Stimulated activated CD8-positive, alpha-beta memory T cell treated with anti-CD3 and anti-CD28 coated beads, Interleukin-4, amount 100 ng/mL, for 24 hours (primary cell): ENCODE measurements at places on chromosomes 3 and 15.

- no peak for DNase-seq
Measured at GRCh38 chr15:81410318-81410753, 36.3 kb upstream of the TMC3 start.

- no peak for DNase-seq
Measured at GRCh38 chr3:188906236-188906635, 265.5 kb upstream of the TPRG1 start.

- DNase-seq: no peak
Measured at GRCh38 chr3:127719369-127719768, 46.6 kb downstream of the ABTB1 start.

DNA sequence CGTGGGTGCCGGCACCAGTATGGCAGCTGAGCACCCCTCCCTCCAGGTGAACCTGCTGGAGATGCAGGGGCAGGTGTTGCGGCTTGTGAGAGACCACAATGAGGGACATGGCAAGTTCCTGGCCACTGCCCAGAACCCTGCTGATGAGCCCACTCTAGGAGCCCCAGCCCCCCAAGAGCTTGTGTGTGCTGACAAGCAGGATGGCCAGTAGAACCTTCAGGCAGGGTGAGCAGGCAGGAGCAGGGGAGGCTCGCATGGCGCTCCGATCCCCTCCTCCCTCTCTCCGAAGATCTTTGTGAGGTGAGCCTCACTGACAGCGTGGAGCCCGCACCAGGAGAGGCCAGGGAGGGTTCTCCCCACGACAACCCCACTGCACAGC, 29.8 kb downstream of the NGRN start:
- DNase-seq: no peak

GRCh38 chr15:33080006-33080405, 114.5 kb downstream of the FMN1 start:
- no peak for DNase-seq

- no peak for DNase-seq
Measured at GRCh38 chr3:118760585-118761290, 273.9 kb downstream of the IGSF11 start.

DNA sequence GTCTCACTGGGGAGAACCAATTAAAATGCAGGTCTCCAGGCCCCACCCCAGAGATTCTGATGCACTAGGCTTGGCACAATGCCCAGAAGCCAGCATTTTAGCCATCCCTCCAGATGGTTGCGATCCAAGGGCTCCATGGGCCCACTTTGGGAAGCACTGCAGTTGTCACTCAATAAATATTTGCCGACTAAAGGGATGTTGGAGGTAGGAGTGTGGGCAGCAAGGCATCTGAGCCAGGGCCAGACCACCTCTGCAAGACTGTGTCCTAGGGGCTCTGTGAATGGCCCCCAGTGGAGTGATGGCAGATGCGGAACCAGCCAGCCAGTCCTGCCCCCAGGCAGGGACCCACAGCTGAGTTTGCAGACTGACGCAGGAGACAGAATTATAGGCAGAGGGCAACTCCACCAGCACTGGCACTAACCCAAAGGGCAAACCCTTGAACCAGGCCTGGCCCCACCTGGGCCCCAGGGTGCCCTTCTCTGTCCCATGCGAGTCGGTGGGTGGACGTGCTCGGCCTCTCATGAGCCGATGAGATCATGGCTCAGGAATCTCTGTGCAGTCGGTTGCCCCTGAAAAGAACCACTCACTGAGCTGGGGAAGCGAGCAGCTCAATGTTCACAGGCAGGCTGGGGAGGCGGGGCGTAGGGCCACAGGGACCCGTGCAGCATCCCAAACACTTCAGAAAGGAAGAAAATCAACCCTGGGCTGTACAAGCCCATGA, 49.7 kb downstream of the SEMA5B start:
- DNase-seq: no peak

DNA sequence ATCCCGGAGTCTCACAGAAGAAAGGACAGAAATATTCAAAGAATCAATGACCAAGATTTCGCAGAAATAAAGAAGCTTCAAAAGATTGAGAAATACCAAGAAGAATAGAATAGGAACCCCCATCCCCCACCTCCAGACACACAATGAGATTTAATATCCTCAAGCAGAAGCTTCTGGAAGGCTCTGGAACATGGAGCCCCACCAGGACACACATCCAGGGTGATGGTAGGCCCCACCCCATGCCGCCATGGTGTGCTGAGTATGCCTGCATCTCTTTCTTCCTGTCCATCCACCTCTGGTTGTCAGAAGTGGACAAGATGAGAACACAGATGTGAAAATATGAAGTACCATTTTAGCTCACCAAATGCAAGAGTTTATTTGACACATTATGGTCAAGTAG, 19.3 kb downstream of the PRR23E start:
- DNase-seq: no peak

- DNase-seq: no peak
Measured at GRCh38 chr3:30695302-30696061, 89.1 kb downstream of the TGFBR2 start.

- no peak for DNase-seq
Measured at GRCh38 chr15:31300981-31301672, 25.5 kb upstream of the KLF13 start.

- DNase-seq: no peak
Measured at GRCh38 chr3:23242106-23242505, 39.0 kb downstream of the UBE2E2 start.

DNA sequence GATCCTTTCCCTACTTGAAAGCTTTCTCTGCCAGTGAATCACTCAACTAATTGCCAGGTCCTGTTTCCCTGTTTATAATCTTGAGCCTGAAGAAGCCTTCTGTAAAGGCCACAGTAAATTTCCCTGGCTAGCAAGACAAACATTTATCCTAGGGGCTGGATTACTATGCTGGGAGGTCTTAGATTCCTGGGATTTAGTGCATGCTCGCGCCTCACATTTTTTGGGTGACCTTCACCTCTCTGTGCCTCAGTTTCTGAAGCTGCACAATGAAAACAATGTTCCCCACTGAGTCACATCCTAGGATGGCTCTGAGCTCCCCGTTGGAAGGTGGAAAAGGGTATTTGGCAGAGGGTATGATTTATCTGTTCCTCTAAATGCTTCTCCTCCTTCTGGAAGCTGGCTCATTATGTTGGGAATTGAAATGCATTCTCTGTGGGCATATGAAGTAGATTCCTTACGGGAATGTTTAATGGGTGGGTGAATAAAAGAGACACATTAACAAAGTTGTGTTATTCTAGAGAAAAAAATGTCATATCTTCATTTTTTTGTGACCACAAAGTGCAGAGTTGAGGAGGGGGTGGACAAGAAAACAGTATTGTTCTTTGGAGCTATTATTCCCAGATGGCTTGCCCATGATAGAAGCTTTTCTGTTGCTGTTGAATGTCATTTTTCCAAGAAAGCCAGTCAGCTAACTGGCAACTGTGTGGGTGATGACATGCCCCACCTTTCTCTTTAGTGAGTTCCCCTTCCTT, 32.4 kb downstream of the LSM3 start:
- no peak for DNase-seq

DNA sequence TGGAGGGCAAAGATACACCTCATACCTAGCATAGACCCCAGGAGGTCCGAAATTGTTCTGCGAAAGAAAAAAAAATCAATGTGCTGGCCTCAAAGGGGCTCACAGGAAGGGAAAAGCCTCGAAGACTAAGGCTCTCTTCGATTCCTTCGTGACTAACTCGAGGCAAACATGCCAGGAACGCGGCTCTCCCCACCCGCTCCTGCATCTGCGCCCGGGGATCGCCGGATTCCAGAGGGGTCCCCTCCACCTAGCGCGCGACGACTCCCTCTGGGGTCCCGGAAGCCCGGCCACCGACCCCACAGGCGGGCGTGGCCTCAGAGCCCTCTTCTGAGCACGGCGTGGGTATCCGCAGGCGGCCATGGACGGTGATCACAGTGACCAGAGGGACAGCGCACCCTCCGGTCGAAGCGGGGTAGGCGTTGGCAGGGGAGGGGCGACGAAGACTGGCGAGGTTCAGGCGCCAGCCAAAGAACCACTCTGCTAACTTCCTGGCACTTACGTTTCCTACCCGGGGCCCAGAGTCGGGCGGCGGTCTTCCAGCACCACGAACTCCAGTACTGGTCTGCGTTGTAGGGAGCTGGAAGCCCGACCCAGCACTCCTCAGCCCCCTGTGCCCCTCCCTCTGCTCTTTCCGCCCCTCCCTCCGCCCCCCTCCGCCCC, 515 bp upstream of the EIF3J start:
- no peak for DNase-seq
